Psoas muscle (tissue), 8 donors: ENCODE measurements at places on chromosomes 5 and 9. TPM values are rescaled to one million over a fixed set of nuclear protein-coding genes. Genes with fewer than 3 reads are reported as not detected.
A peak's percentile ranks its signal among the peaks of the same experiment; 100 is the strongest.

Gene HINT2
- total RNA-seq: 42.8 TPM

Gene SPATA31D1
- total RNA-seq: not detected

Gene UNC5A
- not detected for total RNA-seq

Gene IL13
- not detected for total RNA-seq

Gene HNRNPAB
- total RNA-seq: 125 TPM

Gene ADRB2
- 4.8 TPM for total RNA-seq

Gene DOCK8
- 2.8 TPM for total RNA-seq

Gene SLC1A1
- total RNA-seq: 1.3 TPM

Gene ENTPD8
- not detected for total RNA-seq

DNA sequence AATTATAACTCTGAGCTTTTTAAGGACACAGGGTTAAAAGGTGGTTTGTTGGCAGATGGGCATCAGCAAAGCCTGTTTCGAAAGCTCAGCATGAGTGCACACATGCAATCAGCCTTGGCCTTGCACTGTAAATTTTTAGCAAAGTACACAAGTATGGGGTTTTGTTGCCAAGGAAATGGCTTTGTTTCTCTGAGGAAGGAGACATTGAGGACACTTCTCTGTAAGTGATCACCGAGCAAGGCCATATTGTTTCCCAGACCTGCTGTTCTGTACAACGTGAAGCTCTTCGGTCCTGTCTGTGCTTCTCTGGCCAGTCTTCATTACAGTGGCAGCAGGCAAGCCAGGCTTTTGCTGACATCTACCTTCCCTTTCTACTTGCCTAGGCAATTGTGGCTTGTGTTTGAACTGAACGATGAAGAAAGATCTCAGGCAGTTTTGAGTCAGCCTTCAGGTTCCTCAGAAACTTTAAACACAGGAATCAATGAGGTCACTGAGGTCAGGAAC lies 27.9 kb upstream of the GLRX start:
- no peaks in the 10 kb centered on the region for H3K36me3 ChIP-seq
- no peaks in the 10 kb centered on the region for H3K27me3 ChIP-seq
- no peak overlapping the region for H3K27ac ChIP-seq

GRCh38 chr5:78597974-78598371 lies 50.6 kb downstream of the LHFPL2 start:
- no peaks in the 10 kb centered on the region for H3K27me3 ChIP-seq
- DNase-seq: no peak
- H3K27ac ChIP-seq: no peak overlapping the region
- no peak overlapping the region for H3K4me3 ChIP-seq
- no peaks in the 10 kb centered on the region for H3K36me3 ChIP-seq
- peaks cover 32% of the 10 kb centered on the region for H3K4me1 ChIP-seq

- H3K4me3 ChIP-seq: no peak overlapping the region
- H3K27me3 ChIP-seq: no peaks in the 10 kb centered on the region
- no peak for DNase-seq
- no peak overlapping the region for H3K27ac ChIP-seq
- peaks cover 18% of the 10 kb centered on the region for H3K4me1 ChIP-seq
- H3K36me3 ChIP-seq: peaks cover 22% of the 10 kb centered on the region
These were observed 39.7 kb downstream of the TLE1 start for GRCh38 chr9:81649475-81650240.

GRCh38 chr9:35108946-35109575 lies 6.1 kb upstream of the STOML2 start:
- no peak for DNase-seq
- no peaks in the 10 kb centered on the region for H3K36me3 ChIP-seq
- H3K27ac ChIP-seq: no peak overlapping the region

DNA sequence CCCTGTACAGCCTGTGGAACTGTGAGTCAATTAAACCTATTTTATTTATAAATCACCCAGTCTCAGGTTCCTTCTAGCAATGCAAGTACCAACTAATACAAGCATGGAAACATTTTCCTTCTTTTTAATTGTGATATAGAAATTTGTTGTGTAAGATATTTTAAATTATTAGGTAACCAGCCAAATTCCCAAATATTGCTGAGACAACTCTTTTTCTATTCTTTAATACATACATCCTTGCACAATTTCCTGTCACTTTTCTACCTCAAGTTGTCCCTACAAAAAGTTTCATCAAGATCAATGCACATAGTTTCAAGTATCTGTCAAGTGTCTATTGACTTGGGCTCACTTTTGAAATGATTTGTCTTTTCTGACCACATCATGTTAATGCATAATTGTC lies 488.6 kb downstream of the ACTL7B start:
- no peaks in the 10 kb centered on the region for H3K27me3 ChIP-seq
- no peak overlapping the region for H3K4me3 ChIP-seq
- no peak overlapping the region for H3K27ac ChIP-seq
- no peak for DNase-seq
- no peaks in the 10 kb centered on the region for H3K36me3 ChIP-seq
- H3K4me1 ChIP-seq: peaks cover 16% of the 10 kb centered on the region

DNA sequence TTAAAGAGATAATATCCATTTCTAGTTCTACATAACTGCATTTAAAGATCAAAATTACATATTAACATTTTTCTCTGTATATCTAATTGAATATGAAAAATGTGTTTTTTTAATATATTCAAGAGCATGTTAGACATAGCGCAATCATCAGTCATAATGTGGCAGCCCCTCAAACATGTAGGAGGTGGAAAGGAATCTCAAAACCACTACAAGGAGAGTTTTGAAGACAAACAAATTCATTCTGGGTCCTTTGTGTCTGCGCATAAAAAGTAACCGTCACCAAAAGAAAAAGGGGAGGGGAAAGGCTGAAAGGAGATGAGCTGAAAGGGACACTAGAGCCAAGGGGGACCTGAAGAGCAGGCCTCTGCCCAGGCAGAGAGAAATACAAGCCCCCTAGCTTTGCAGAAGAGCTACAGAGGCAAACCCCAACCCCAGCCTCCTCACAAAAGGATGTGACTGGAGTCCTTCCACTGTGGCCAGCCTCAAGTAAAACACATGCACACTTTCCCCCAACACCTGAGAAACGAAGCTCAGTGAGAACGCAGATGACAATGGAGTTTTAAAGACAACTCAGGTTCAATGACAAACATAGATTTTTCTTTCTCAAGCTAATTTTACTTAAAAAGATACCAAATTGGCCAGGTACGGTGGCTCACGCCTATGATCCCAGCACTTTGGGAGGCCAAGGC lies 62.0 kb downstream of the MAPKAP1 start:
- peaks cover 25% of the 10 kb centered on the region for H3K4me1 ChIP-seq
- no peaks in the 10 kb centered on the region for H3K36me3 ChIP-seq
- no peak for DNase-seq
- H3K4me3 ChIP-seq: no peak overlapping the region
- H3K27ac ChIP-seq: no peak overlapping the region
- no peaks in the 10 kb centered on the region for H3K27me3 ChIP-seq

DNA sequence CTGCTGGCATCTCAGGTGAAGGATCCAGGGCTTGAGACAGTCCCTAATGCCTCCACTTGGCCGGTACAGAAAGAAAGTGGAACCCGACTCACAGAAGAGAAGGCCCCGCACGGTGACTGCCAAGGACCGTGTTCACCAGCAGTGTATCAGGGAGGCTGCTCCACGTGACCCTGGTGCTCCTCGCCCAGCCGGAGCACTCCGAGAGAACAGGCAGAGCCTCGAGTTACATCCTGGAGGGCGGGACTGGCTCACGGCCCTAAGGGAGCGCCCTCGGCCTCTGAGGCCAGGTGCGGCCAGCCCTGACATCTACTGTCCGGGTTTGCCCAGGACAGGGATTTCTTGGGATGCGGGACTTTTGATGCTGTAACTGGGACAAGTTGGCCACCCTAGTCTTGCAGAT lies 104.0 kb upstream of the SARDH start:
- no peak for DNase-seq
- no peak overlapping the region for H3K4me3 ChIP-seq

DNA sequence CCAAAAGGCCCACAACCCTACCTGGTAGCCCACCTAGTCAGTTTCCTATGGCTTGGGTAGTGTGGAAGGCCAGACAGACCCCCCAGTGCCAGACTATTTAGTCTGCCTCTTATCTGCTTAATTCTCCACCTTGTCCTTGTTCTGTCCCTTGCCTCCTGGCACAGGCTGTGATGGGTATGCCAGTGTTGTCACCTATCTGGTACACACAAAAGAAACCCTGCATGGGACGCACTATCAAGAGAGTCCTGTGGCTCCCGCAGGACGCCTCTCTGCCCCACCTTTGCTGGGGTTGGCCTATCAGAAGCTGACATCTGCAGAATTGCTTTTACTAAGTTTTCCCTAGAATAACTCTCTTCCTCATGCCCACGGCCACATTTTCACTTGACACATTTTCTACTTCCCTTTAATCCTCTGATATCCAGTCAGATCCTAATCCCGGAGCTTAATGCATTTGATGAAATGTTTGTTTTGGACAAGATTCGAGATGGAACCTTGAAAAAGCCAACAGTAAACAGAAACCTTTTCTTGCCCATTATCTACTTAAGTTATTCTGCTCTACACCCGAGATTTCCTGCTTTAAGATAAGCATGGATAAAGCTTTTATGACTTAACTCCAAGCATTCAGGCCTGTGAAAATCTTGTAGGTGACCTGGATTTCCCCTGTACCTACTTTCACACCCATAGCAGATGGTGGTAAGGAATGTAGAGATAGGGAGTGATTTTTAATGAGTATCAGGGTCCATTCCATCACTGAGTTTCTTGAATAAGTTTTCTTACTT lies 468.5 kb downstream of the ZNF608 start:
- no peaks in the 10 kb centered on the region for H3K36me3 ChIP-seq
- H3K4me3 ChIP-seq: no peak overlapping the region
- DNase-seq: no peak
- H3K4me1 ChIP-seq: no peaks in the 10 kb centered on the region

- H3K27me3 ChIP-seq: no peaks in the 10 kb centered on the region
- no peaks in the 10 kb centered on the region for H3K36me3 ChIP-seq
- no peak overlapping the region for H3K27ac ChIP-seq
- no peaks in the 10 kb centered on the region for H3K4me1 ChIP-seq
- DNase-seq: no peak
These were observed 13.1 kb upstream of the IGFBPL1 start for GRCh38 chr9:38437193-38437823.

GRCh38 chr5:107331882-107332281 lies 338.9 kb downstream of the EFNA5 start:
- H3K4me1 ChIP-seq: no peaks in the 10 kb centered on the region
- no peak overlapping the region for H3K4me3 ChIP-seq
- DNase-seq: no peak
- no peak overlapping the region for H3K27ac ChIP-seq
- peaks cover 2% of the 10 kb centered on the region for H3K27me3 ChIP-seq
- H3K36me3 ChIP-seq: no peaks in the 10 kb centered on the region

DNA sequence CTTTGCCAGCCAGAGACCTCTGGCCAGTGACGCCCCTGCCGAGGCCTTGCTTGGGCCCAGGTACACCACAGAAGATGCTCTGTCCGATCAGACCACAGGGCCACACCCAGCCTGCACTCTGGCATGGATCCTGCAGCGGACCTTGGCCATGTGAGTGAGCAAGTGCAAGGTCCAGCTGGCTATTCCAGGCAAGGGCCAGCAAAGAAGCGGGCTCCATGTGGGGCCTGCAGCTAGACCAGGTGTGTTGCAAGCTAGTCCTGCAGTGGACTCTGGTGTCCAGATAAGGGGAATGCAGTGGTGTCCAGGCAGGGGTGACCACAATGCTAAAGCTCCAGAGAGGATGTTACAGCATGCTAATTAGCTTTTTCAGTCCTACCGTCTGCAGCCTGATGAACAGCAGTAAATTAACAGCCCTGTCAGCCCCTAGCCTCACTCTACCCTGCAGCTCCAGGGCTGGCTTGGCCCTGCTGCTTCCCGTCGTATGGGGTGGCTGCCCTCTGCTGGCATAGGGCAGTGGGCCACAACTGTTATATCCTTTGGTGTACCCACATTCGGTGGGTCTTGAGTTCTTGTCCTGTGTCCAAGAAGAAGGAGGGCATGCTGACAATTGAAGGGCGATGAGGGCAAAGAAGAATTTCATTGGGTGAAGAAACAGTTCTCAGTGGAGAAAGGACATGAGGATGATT lies 284.5 kb upstream of the POU5F2 start:
- no peak for DNase-seq
- no peaks in the 10 kb centered on the region for H3K4me1 ChIP-seq
- no peaks in the 10 kb centered on the region for H3K27me3 ChIP-seq
- no peaks in the 10 kb centered on the region for H3K36me3 ChIP-seq
- no peak overlapping the region for H3K27ac ChIP-seq
- no peak overlapping the region for H3K4me3 ChIP-seq

- H3K27ac ChIP-seq: no peak overlapping the region
- H3K4me1 ChIP-seq: peaks cover under 1% of the 10 kb centered on the region
- no peak for DNase-seq
- no peaks in the 10 kb centered on the region for H3K36me3 ChIP-seq
- H3K27me3 ChIP-seq: no peaks in the 10 kb centered on the region
These were observed 7.1 kb upstream of the PJA2 start for GRCh38 chr5:109416882-109417281.

GRCh38 chr9:121372239-121373010 lies 2.4 kb upstream of the STOM start:
- no peak overlapping the region for H3K4me3 ChIP-seq
- H3K36me3 ChIP-seq: no peaks in the 10 kb centered on the region
- peak overlapping the region; percentile 98 for H3K27ac ChIP-seq
- H3K4me1 ChIP-seq: peaks cover 36% of the 10 kb centered on the region
- H3K27me3 ChIP-seq: no peaks in the 10 kb centered on the region

- DNase-seq: no peak
- H3K27ac ChIP-seq: no peak overlapping the region
- no peak overlapping the region for H3K4me3 ChIP-seq
These were observed 296.6 kb upstream of the FBXL7 start for GRCh38 chr5:15203376-15203775.

DNA sequence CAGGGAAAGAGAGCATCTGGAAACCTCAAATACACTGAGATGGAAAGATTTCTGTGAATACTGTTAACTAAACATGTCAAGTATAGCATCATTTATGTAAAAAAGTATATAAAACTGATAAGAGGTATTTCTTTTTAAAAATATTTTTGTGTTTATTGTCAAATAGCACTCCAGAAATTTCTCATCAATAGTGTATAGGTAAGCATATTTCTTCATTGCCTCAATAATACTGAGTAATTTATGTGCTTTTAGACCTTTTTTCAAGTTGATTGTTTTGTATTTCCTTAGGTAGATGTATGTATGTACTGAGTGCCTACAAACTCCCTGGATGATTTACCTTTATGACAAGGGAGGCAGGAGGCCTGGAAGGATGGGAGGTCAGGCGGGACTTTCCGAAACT lies 196.3 kb downstream of the ROR2 start:
- no peaks in the 10 kb centered on the region for H3K4me1 ChIP-seq
- no peaks in the 10 kb centered on the region for H3K27me3 ChIP-seq
- no peak for DNase-seq
- no peaks in the 10 kb centered on the region for H3K36me3 ChIP-seq
- H3K4me3 ChIP-seq: no peak overlapping the region

DNA sequence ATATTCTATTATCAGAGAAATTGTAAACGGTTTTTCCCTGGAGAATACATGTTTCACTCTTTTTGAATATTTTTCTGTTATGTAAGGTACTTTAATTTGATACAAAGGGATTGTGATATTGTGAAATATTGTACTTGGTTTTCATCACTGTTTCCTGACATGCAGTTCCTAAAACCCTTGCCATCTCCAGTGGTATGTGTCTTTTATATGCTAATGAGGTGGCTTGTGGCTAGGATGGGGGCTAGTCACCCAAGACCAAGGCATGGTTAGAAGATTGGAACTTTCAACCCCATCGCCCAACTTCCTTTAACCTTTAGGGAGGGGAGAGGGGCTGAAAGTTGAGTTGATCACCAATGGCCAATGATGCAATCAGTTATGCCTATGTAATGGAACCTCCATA lies 160.6 kb downstream of the TAF11L14 start:
- no peak overlapping the region for H3K27ac ChIP-seq
- no peaks in the 10 kb centered on the region for H3K36me3 ChIP-seq
- H3K4me1 ChIP-seq: no peaks in the 10 kb centered on the region
- no peaks in the 10 kb centered on the region for H3K27me3 ChIP-seq
- no peak for DNase-seq

- peak overlapping the region; percentile 83 for H3K27ac ChIP-seq
- H3K4me3 ChIP-seq: peak overlapping the region; percentile 67
- no peaks in the 10 kb centered on the region for H3K36me3 ChIP-seq
- no peak for DNase-seq
These were observed 596 bp upstream of the ADAMTS6 start for GRCh38 chr5:65482296-65482735.
